ENCODE measurements at places on chromosomes 11 and 22.

- no peak for DNase-seq
Observed at GRCh38 chr11:1893581-1894359, 2.1 kb upstream of the PRR33 start.

- DNase-seq = no peak
Observed at GRCh38 chr11:81574301-81574700, 1159.4 kb downstream of the FAM181B start.

DNA sequence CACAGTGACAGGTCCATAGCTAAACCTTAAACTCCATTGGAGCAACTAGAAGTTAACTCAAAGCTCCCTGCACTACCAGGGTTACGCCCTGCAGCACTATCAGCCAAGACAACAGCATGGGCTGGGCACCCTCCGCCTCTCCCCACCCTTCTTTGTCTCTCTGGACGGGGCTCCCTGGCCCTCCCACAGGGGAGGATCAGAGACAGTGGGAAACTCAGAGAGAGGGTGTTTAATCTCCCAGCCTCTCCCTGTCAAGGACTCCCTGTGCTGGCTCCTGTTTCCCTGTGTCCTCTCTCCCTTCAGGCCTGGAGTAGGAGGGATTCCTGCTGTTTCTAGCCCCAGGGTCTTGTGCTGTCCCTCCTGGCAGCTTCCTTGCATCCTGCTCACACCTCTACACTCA is 56.9 kb upstream of the CSNK2A3 start:
- no peak for DNase-seq

DNA sequence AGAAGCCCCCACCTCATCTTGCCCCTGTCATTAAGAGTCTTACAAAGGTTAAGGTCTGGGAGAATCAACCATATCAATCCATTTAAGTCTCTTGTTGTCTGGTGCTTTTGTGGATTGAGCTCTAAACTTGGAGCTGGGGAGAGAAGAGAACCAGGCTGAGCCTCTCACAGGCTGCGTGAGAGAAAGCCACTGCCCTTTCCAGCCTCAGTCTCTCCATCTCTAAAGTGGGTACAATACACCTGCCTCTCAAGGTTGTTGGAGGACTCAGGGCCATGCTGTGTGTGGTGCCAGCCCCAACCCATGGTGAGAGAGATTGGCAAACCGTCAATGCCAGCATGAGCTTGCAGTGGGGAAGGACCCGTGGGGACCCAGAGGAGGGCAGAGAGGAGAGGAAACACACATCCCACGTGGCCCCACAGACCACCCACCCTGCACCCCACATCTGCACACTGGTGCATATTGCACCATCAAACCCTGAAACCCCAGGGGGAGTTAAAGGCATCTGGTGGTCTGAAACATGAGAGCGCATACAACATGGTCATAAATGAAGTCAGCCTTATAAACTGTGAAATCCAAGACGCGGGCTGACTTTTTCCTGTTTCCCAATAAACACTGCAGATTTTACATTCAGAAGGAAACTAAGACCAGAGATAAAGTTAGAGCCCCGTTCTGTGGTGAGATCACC is 27.5 kb upstream of the FBLN1 start:
- DNase-seq = no peak

- no peak for DNase-seq
Observed at GRCh38 chr22:26364066-26365015, 64.7 kb upstream of the ASPHD2 start.

DNA sequence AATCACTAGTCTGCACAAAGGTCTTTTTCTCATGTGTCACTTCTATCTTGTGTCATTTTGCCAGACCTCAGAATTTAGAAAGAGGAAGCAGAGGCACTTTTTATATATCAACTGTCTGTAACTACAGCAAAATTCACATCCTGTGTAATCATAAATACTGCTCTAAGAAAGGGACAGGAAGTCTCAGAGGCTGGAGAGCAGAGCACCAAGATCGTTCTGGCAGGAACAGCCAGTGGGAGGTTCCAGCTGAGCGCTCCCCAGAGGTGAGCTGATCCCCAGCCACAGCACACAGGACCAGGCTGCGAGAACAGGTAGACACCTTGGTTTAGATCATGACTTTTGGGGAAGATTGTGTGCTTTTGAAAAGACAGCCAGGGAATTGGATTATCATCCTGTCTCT is at the start of gene MS4A7:
Gene MS4A7 (plus strand): TSS at position 179 of the 400 bp plus-strand sequence. CDS start 4,610 bp downstream, outside the sequence.
- DNase-seq = no peak

- DNase-seq = no peak
Observed at GRCh38 chr22:42769574-42770447, 49.1 kb upstream of the A4GALT start.

- DNase-seq = peak; percentile 63
Observed at GRCh38 chr22:47088480-47089158, 326.2 kb downstream of the TBC1D22A start.

GRCh38 chr11:114200351-114201133 is 95.7 kb upstream of the NNMT start:
- DNase-seq = no peak

- peak; percentile 2 for DNase-seq
Observed at GRCh38 chr22:22516992-22517391, 3.1 kb downstream of the ZNF280A start.

DNA sequence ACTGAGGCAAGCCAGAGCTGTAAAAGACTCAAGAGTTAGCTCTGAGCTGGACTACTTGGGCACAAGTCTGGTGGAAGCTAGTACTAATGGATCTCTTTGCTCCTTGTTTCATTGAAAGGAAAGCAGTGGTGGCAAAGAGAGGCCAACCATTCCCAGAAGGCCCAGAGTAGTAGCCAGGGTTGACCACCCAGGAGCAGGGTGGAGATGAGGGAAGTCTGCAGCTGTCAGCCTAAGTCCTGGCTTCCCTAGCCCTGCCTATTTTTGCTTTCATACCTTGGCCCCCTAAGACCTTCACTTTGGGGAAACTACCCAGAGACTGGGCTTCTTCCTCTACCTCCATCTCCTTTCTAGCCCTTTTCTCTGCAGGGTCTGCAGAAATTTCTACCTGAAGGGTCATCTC is 155.0 kb upstream of the NCAM1 start:
- DNase-seq = no peak

- DNase-seq = no peak
Observed at GRCh38 chr11:64314805-64315561, 2.4 kb downstream of the TRMT112 start.

- peak; percentile 65 for DNase-seq
Observed at GRCh38 chr11:133823211-133823610, 22.1 kb downstream of the SPATA19 start.

- no peak for DNase-seq
Observed at GRCh38 chr11:44443836-44444769, 121.4 kb upstream of the CD82 start.

DNA sequence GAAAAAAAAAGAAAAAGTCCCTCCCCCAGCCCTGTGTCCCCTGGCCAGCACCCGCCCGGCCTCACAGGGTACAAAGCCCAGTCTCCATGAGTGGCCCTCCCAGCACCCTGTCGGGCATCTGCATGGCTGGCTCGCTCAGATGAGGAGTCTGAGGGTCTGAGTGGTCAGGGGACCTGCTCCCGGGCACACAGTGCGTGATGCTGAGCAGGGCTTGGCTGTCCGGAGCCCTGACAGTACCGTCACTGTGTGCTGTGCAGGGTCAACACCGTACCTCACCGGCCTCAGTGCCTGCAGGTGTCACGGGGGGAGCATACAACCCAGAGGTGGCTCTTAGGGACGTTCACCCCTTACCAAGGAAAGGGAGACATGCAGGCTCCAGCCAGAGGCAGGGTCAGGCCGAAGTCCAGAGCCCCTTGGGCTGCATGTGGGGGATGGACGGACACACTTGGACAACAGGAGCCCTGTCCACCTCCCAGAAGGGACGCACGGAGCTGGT is 3.6 kb upstream of the PLXNB2 start:
- no peak for DNase-seq

DNA sequence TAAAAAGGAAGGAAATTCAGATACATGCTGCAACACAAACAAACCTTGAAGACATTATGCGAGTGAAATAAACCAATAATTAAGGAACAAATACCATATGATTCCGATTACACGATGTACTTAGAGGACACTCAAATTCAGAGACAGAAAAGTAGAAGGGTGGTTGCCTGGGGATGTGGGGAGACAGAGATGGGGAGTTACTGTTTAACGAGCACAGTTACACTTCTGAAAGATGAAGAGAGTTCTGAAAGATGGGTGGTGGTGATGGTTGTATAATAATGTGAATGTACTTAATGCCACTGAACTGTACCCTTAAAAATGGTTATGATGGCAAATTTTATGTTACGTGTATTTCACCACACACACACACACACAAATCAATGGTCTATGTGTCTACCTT is 14.7 kb downstream of the ZBTB44 start:
- DNase-seq = no peak

DNA sequence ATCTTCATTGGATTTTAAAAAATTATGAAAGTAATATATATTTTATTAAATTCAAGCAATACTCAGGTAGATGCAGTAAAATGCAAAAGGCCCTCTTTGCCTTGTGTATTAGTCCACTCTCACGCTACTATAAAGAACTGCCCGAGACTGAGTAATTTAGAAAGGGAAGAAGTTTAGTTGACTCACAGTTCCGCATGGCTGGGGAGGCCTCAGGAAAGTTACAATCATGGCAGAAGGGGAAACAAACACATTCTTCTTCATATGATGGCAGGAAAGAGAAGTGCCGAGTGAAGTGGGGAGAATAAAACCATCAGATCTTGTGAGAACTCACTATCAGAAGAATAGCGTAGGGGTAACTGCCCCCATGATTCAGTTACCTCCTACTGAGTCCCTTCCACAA is 130.8 kb downstream of the HIPK3 start:
- DNase-seq = peak; percentile 13

GRCh38 chr11:116371146-116371545 is 401.6 kb downstream of the BUD13 start:
- no peak for DNase-seq

GRCh38 chr11:125166764-125167291 is 2.3 kb downstream of the PKNOX2 start:
- DNase-seq = no peak

- peak; percentile 85 for DNase-seq
Observed at GRCh38 chr11:5123802-5124521, 14.2 kb downstream of the OR52A5 start.

- no peak for DNase-seq
Observed at GRCh38 chr11:6260207-6260726, 629 bp downstream of the CCKBR start.

GRCh38 chr11:101127699-101128570 is 1.7 kb downstream of the PGR start:
- DNase-seq = no peak

DNA sequence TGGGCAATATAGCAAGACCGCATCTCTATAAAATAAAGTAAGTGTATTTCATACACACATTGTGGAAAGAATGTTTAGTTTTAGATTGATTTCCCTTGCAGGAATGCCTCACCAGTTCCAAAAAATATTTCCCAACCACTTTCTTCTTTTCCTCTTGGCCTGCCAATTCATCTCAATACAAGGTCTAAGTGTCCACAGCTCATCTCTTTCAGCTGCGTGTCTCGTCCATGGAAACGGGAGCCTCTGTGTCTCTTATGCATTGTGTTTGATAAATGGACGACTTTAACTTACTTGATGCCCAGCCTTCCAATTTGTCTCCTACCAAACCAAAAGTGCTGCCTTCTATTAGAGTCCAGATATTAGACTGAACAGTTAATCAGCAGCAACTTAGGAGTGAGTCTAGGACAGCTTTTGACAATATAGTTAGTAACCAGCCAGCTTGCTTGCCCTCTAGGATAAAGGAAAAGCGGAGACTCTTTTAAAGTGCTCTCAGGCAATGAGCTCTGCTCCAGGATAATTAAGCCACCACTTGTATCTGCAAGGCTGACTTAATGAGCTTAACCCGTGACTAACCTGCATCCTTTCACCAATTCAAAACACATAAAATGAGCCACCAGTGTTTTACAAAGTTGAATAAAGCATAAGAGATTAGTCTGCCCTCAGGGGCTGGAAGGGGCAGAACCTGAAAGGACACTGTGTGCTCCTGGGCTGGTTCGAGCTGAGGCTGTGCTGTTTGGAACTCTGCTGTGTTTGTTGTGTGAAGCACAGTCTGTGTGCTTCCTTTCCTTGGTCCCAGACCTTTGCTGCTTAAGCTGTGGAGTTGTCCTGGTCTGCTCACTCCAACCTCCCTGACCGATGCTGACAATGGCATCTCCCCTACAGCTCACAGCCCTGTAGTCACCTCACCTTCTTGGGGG is 27.5 kb downstream of the FBXO7 start:
- no peak for DNase-seq

DNA sequence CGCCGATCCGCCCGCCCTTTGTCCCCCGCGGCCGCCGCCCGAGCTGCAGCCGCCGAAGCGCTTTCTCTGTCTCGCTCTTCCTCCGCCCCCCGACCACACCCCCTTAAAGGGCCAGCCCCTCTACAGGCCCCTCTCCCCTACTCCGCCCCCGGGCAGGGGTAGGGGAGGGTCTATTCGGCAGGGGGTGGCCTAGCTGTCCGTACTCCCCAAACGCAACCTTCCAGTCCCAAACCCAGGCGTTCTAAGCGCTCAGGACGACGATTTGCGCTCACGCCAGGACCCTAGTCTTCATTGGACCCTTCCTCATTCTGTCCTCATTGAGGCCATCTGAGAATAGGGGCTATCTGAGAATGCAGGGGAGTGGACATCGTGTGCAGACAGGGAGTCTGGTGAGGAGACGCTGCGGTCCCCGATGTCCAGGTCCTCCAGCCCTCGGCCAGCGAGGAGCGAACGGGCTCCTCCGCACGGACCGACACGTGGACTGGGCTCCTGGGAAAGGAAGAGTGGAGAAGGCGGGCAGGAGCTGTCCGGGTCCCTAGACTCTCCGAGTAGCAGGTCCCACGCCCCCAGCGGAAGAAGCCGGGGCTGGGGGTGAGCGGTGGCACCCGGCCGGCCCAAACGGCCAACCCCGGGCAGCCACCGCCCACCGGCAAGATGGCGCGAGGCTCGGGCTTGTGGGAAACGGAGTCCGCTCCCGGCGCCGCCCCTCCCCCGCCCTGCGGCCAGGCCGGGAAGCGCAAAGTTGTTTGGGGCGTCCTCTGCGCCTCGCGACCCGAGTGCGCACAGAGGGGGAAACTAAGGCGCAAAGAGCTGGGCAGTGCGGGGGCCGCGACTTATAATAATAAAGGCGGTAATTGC is at the start of gene PPP1R14B:
Gene PPP1R14B (minus strand): TSS at position 73 of the 858 bp plus-strand sequence. CDS start 270 bp downstream, outside the sequence.
- DNase-seq = peak; percentile 95

DNA sequence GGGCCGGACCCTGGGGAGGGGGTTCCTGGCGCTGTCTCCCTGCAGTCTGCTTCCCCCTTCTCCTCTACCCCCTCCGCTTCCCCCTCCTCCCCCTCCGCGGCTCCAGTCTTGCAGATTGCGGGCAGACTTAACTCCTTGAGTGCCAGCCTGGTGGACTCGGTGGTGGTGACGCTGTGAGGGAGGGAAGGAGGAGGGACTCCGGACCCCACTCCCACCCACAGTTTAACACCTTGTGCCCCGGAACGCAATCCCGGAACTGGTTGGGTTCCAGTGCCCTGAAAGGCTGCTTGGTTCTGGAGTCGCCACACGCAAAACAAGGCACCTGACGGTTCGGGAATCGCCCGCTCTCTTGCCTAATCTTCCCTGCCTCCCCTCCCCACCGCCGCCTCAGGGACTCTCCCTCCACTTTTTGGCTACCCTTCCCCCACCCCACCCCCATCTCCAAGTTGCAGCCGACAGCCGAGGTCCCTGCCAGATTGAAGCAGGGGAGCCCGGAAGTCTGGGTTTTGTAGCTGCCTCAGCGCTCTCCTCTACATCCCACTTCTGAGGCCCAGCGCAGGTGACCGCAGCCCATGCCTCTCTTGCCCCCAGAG is 3.9 kb upstream of the BCL9L start:
- DNase-seq = peak; percentile 92
